ENCODE measurements at places on chromosomes 5 and 9.

GRCh38 chr5:66840511-66841013 is 244.4 kb downstream of the MAST4 start:
- no peak for DNase-seq

- DNase-seq = no peak
Measured at GRCh38 chr5:8686707-8687106, 817.8 kb downstream of the MTRR start.

DNA sequence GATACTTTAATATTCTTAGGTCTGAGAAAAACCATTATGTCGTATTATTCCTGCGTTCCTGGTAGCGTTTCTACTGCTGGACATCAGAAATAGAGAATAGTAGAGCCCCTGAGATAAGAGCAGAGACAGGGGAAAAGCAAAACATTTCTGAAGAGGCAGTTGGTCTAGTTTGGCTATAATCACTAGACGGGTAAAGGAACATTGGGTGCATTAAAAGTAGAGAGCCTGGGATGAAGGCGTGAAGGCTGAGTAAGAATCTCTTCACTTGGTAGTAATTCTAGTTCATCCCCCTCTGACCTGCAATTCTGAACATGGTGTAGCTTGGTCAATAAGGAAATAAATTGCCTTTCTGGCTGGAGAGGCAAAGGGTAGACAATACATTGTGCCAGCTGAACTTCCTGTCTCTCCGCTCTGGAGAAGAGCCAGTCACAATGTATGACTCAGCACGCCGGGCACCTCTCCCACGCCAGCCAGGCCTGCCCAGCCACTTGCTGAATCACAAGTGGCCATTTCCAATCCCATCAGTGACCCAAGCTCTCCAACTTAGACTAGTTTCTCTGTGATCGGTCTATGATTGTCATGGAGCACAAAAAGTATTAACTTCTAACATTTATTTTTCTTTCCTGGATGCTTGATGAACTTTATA is 75.4 kb downstream of the STK32A start:
- no peak for DNase-seq

- DNase-seq = no peak
Measured at GRCh38 chr5:53890490-53890889, 330.1 kb downstream of the NDUFS4 start.

- DNase-seq = no peak
Measured at GRCh38 chr5:88829775-88830174, 53.2 kb downstream of the MEF2C start.

- DNase-seq = no peak
Measured at GRCh38 chr5:74647096-74647495, 6.6 kb upstream of the ENC1 start.

DNA sequence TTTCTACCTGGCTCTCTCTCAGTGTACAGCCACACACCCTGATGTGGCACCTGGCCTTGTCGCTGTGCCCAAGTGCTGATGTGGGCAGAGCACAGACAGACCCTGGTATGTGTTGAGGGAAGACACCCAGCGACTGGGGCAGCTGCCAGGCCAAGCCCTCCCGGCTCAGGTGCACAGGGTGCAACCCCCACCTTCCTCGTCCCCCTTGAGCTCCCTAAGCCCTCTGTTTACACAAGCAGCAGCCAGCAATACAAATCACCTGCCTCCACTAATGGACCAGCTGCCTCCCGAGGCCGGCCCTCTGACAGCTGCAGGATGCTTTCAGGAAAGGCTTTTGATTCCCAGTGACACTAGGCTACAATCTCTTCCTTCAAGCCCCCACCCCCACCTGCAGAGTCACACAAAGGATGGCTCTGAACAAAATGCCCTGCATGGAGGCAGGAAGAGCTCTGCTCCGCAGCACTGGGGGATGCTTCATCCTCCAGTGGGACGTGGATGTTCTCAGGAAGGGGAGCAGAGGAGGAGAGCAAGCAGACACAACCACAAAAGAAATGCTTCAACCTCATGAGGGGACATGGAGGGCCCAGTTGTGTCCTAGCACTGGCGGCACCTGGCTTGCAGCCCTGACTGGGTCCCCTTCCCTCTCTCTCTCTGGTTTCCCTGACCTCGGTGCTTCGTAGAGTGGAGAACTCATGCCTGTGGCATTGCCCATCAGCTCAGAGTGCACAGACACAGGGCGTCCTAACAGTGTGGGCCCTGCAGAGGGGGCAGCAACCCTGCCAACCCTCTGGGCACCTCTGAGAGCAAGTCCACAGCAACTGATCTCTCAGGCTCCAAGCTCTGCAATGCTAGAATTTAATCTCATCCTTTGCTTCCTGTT is 140.8 kb downstream of the BARX1 start:
- peak; percentile 74 for DNase-seq

DNA sequence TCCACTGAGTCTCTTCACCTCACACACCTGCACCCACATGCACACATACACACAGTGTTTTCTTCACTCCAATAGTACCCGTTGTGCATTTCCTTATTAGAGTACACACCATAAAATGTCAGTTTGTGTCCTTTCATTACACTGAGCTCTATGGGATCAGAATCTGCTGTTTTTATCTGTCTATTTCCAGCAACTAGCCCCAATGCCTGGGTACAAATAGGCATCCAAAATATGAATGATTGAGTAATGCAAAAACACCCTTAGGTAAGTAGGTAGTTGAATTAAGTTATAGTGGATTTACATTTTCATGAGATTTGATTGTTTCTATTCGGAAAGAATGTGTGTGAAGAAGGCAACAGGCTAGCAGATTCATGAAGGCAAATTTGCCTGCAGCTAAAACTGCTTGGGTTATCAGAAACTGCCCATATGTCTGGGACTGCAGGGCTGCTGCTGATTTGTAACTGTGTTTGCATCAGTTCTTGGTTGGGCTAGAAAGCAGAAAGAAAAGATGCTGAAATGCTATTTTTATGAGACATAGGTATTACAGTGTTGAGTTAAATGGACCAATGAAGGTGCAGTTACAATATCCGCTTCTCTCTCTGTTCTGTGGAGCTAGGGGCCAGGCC is 26.9 kb downstream of the PPP3R2 start:
- no peak for DNase-seq

- no peak for DNase-seq
Measured at GRCh38 chr5:916441-917293, 24.0 kb downstream of the TRIP13 start.

GRCh38 chr5:103245761-103246160 is 12.8 kb upstream of the MACIR start:
- DNase-seq = no peak

- no peak for DNase-seq
Measured at GRCh38 chr9:94952565-94953373, 226.3 kb downstream of the AOPEP start.

- no peak for DNase-seq
Measured at GRCh38 chr9:94144394-94144793, 60.1 kb downstream of the PTPDC1 start.

- no peak for DNase-seq
Measured at GRCh38 chr9:128702949-128703615, 779 bp downstream of the PKN3 start.

DNA sequence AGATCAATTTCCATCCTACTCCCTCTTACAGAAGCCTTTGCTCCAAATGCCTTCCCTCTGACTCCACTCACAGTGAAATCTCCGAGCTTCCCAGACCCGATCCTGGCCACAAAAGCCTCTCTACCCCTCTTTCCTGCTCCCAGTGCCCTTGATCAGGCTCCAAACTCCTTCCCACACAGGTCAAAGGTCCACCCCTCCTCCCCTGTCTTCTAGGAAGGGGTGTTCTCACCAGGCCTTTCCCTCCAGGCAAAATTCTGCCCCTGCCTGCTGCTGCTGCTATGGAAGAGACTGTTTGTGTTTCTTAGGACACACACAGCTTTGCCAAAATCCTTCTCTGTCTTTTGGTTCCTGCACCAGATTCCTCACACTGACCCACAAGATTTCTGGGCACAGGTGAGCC is 85.8 kb upstream of the ALDH1A1 start:
- DNase-seq = no peak

- DNase-seq = peak; percentile 57
Measured at GRCh38 chr5:1445313-1445688, at the start of gene SLC6A3. Gene SLC6A3 (minus strand): TSS chr5:1445440. CDS start chr5:1443197, 2,243 bp downstream.

DNA sequence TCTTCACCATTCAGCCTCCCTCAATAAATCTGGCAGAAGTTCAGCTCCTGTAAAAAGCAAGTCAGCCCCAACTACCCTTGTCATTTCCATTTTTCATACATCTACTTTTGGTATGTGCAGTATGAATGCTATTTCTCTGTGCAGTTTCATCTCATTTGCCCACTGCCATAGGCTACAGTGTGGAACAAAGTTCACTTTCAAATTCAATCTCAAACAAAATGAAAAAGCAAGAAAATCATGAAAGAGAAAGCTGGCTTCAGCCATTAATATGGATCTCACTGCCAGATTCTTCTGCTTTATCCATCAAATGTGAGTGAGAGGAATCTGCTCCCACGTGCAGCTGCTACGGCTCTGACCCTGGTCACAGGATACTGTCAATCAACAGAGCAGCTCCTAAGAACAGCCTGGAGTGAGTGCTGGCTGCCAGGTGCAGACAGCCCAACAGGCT is 494.2 kb downstream of the ZNF608 start:
- DNase-seq = peak; percentile 27

- no peak for DNase-seq
Measured at GRCh38 chr5:130642461-130642860, 522.6 kb downstream of the HINT1 start.

DNA sequence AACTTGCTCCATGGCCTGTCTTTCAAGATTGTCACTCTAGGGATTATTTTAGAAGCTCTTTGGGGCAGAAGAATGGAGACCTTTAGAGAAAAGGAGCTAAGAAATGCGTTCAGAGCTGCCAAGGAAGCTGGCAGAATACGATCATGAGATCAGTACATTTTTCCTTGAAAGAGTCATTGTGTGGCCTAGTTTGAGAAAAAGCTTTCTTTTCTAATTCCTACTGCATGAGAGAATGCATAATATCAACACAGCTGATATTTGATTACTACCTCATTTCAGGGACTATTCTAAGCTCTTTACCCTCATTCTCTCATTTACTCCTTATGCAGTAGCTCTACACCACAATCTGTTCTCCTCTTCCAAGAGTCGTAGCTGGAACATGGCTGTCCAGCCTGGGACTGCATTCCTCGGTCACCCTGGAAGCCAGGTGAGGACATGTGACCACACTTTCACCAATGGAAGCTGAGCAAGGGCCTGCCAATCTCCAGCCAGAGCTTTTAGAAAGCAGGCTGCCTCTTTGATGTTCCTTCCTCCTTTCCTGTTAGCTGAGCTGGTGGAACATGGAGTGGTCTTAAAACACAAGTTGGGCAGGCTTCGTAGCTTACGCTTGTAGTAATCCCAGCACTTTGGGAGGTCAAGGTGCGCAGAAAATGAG is 99.3 kb upstream of the LHFPL2 start:
- no peak for DNase-seq

- DNase-seq = no peak
Measured at GRCh38 chr5:144048259-144048856, 122.1 kb downstream of the YIPF5 start.

DNA sequence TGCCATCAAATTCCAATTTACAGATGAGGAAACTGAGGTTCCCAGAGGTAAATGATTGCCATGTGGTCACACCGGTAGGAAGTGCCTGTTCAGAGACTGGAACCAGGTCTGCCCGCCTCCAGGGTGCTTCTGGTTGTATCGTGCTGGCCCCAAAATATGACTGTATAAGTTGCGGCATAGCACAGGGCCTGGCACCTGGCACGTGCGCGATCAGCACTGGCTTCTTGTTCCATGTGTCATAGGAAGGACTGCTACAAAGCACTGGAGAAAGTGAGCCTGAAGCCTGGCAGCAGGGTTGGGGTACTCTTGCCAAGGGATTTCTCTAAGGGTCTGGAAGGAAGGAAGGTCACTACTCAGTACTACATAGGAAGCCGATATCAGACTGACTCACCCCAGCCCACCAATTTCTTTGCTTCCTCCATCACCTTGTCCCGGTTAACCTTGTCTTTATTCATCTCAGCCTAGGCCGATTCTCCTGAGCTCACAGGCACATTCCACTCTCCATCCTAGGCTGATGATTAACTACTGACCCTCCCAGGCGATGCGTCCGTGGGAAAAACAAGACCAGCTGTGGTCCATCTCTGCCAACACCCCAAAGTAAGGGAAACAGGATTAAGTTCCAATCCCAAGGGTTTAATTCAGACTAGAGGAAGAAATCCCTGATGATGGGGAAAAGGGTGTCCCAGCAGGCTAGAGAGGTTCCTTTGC is 1.8 kb downstream of the HRH2 start:
- DNase-seq = no peak

- DNase-seq = peak; percentile 72
Measured at GRCh38 chr9:6055216-6055615, 39.8 kb upstream of the RANBP6 start.

DNA sequence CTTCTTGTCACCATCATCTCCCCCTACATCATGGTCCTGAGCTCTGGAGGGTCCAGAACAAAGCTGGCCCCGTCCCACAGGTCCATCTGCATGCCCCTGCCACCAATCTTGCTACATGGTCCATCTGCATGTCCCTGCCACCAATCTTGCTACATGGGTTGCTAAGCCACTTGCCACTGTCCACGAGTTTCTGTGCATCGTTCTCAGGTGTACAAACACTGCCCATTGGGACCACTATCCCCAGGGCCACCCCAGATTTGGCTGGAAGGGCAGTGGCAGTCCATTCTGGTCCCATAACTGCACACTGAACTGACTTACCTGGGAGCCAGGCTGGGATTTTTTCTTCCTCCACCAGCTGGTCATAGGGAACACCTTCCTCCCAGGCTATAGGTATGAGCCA is 8.0 kb upstream of the LAMC3 start:
- no peak for DNase-seq

- DNase-seq = no peak
Measured at GRCh38 chr5:69160651-69161050, 6.3 kb upstream of the CCNB1 start.

- no peak for DNase-seq
Measured at GRCh38 chr5:75856056-75856455, 138.8 kb upstream of the POC5 start.

DNA sequence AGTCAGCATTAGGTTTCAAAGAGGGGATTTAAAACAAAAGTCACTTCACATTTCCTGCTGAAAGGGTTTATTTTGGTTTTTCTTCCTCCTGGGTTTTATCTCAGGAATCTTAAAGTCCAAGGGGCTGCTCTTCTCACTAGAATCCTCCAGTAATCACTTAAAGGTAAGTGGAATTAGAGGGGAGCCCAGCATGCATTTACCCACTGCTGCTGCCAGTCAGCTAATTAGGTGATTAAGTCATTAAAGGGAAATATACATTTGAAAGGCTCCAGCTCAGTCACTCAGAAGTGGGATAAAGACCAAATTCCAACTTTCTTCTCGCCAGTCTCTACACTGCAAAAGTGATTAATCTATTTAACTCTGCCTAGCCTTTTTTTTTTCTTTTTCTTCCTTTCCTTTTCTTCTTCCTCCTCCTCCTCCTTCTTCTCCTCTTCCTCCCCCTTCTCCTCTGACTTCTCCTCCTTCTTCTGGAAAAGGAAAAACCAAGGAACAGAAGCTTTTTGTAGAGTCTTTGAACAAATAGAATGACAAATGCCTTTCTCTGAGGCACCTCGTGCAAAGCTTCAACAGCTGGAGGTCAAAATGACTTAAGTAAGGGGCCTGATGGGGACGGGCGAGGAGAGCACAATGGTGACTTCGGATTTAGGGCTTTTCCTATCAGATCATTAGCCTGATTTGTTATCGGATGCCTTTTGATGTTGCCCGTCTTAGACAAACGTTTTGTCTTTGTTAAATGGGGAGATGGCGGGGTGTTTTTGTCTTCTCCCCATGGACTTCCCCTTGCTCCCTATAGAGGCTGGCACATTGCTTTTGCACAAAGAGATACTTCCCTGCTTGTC is 617.6 kb downstream of the IRX1 start:
- DNase-seq = no peak

Data from NCI-H1930 (cell line).